ENCODE measurements at places on chromosomes 7 and 10. TPM values are rescaled to one million over a fixed set of nuclear protein-coding genes. Genes with fewer than 3 reads are reported as not detected.

The TRPV5 gene
- total RNA-seq: not detected

The TMEM178B gene
- not detected for total RNA-seq

GRCh38 chr10:92180399-92180798, 110.5 kb downstream of the CPEB3 start:
- DNase-seq: no peak

DNA sequence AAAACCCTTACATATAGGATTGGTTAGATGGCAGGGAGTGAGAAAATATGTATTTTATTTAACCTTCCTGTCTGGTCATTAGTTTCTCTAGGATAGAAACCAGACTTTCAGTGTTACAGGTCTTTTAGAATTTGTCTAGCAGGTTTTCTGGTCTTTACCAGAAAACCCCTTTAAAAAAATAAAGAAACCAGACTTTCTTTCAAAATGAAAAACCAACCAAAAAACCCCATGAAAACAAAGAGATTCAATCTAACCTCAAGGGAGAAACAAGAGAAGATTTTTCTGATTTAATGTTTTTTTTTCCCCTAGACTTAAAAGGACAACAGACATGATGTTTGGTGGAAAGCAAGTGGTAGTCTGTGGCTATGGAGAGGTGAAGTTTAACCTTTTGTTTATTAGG, 28.7 kb upstream of the STRIP2 start:
- no peak for DNase-seq

DNA sequence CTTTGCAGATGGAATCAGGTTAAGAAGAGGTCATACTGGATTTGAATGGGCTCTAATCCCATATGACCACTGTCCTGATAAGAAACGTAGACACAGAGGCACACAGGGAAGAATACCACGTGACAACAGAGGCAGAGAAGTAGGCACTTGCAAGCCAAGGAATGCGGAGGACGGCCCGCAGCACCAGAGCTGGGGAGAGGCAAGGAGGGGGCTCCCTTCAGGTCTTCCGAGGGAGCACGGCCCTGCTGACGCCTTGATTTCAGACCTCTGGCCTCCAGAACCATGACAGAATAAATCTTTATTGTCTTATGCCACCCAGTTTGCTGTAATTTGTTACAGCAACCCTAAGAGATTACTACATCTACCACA, 44.7 kb upstream of the TMEM213 start:
- no peak for DNase-seq

GRCh38 chr7:111753968-111754367, 191.7 kb upstream of the IMMP2L start:
- DNase-seq: peak; percentile 42

The ARMC3 gene
- 0.25 TPM for total RNA-seq

Data from fibroblast of the aortic adventitia (primary cell).